EH (cell line): ENCODE measurements at places on chromosomes 1 and 21.
A peak's percentile ranks its signal among the peaks of the same experiment; 100 is the strongest.

- DNase-seq, result peak; percentile 87
These were observed 71.2 kb upstream of the NBPF3 start for GRCh38 chr1:21368515-21369289.

GRCh38 chr1:75475696-75476095 is 135.2 kb downstream of the SLC44A5 start:
- DNase-seq, result no peak

DNA sequence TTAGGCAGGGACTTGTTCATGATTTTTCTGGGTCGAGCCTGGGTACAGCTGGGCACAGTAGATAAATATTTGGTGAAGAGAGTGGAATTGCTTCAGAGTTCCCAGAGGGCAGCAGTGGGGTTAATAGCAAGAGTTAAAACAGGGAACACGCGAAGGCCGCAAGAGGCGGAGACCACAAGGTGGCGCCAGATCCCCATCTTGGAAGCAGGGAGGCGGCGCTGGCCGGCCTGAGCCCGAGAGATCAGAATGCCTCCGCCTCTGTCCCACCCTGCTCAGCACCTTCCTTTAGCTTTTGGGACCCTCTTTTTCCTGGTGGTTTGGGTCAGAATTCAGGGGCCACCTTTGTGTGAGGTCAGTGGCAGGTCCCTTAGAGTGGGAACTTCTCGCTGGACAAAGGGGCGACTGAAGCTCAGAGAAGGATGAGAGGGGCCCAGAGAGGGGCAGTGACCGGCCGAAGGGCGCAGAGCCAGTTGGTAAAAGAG is 6.5 kb upstream of the PADI2 start:
- DNase-seq, result peak; percentile 82

DNA sequence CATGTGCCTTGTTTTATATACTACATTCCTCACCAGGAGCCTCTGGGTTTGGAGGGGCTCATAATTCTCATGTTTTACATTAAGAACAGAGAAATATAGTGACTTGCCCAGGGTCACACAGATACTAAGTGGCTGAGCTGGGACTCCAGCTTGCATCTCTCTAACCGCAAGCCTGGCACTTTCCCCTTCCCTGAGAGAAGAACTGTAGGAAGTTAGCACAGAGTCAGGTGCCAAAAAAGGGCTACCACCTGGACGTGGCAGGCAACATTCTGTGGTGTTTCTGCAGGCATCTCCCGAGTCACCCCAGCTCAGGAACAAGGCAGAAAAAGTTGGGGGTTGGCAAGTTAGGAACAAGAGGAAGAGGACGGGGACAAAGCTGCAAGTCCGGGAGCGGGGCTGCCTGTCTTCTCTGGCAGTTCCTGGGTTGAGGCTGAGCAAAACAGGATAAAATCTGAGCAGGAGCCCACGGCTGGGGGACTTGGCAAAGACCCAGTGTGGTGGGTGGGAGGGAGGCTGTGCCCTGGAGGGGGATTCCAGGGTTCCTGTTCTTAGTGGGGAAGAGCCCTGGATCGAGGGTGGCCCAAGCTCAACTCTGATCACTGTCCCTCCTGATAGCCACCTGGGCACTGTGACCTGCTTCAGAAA is 9.8 kb downstream of the PLA2G5 start:
- no peak for DNase-seq

GRCh38 chr1:107378426-107378825 is 237.6 kb downstream of the NTNG1 start:
- no peak for DNase-seq

- DNase-seq, result no peak
These were observed 21.6 kb downstream of the ATP2B4 start for GRCh38 chr1:203648276-203648675.

DNA sequence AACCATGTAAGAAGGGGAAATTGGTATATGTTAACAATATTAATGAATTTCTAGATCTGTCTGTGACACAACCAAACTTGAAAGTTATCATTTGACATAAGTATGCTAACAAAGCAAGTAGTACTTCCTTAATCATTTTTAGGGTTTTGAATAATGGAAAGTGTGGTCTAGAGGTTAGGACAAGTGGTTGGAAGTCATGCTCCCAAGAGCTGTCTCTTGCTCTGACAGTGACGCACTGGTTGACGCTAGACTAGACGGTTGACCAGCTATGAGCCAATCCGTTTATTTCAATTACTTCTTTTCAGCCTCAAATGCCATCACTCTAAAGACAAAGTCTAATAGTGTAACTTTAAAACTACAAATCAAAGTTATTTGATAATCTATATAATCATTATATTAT is 20.7 kb upstream of the RGS1 start:
- no peak for DNase-seq

DNA sequence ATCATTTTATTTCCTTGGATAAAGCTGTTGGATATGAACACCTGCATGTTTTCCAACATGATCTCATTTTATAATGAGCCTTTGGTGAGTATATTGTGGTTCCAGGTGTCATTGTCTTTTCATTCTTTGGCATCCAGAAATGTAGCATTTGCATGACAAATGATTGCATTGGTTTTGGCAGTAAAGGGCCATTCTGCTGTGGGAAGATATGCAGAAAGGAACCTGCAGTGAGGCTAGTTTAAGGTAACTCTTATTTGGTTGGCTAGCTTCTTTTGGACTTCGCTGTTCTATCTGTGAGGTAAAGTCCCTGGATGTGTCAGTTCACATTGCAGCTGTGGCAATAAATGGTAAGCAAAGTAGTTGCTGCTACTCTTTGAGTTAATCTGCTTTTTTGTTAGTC is 343.0 kb downstream of the AMY1C start:
- no peak for DNase-seq

GRCh38 chr1:5225707-5226704 is 571.6 kb downstream of the AJAP1 start:
- DNase-seq, result no peak

DNA sequence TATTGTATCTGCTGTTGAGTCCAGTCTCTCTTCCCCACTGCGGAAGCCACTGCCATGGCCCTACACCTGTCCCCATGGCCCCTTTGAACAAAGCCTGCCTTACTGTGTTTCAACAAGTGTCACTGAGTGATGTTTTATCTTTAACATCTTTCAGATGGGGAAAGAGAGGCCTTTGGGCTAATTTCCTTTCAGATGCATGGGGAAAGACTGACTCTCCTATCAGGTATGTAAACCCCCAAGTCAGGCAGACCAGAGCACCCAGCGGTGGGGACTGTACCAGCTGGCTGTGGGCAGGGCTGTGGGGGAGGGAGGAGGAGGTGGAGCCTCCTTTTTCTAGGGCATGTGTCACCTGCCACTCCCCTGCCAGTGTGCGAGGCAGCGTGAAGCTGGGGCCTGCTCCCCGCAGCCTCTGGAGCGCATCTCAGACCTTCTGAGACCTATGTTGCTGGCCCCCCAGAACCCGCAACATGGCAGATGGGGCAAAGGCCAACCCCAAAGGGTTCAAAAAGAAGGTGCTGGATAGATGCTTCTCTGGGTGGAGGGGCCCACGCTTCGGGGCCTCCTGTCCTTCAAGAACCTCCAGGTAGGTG is at the start of gene PLA2G2F:
TSS of gene PLA2G2F (plus strand) at position 363 of the 590 bp plus-strand sequence. CDS start at position 468, 105 bp downstream.
- DNase-seq, result no peak

DNA sequence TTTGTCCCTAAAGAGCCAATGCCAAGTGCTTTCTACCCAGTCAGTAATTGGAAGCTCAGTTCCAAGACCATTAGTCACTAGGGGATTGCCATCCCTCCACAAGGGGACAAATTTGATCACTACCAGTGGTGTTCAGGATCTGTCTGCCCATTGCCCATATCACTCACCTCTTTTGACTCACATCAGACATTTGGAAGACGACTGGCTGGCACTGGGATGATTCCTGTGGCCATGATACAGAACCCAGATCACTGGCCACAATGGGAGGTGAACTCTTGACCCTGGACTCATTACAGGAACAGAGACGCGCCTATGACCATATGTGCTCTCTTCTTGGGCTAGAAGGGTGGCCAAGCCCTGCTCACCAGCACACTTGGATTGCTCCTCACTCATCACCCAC is 71.0 kb downstream of the COLGALT2 start:
- DNase-seq, result no peak

DNA sequence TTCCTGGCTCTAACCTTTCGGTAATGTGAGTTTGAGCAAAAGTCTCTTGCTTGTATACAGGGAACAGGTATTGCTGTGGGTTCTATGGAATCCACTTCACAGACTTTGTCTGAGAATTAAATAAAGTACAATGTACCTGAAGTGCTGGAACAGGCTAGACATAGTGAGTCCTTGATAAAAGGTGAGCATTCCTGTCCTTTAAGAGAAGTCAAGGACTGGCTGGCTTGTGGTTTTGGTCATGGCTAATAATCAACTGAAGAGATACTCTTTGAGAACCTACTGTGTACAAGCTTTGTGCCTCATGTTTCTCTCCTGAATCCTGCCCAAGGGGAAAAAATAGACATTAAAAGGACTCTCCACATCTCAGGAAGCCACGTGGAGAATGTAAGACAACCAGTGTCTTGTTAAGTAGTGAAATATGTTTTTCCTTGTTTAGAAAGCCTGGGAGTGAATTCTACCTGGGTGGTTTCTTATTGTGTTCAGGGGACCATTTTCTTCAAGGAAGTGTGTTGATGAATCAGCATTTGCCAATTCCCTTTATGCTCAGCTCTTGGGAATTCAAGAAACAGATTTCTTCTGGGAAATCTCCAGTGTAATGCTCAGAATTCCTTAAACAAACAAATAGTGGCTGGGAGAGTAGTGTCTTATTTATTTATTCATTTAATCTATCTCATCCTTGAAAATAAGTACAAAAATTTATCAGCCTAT is 55.2 kb upstream of the PLD5 start:
- DNase-seq, result no peak

GRCh38 chr1:2347409-2347785 is 44.0 kb downstream of the MORN1 start:
- no peak for DNase-seq

GRCh38 chr1:241560146-241560848 is 28.1 kb downstream of the KMO start:
- no peak for DNase-seq

GRCh38 chr1:51032936-51033335 is 62.9 kb downstream of the CDKN2C start:
- DNase-seq, result no peak

- DNase-seq, result no peak
These were observed 581.5 kb downstream of the RWDD3 start for GRCh38 chr1:95815511-95815910.

DNA sequence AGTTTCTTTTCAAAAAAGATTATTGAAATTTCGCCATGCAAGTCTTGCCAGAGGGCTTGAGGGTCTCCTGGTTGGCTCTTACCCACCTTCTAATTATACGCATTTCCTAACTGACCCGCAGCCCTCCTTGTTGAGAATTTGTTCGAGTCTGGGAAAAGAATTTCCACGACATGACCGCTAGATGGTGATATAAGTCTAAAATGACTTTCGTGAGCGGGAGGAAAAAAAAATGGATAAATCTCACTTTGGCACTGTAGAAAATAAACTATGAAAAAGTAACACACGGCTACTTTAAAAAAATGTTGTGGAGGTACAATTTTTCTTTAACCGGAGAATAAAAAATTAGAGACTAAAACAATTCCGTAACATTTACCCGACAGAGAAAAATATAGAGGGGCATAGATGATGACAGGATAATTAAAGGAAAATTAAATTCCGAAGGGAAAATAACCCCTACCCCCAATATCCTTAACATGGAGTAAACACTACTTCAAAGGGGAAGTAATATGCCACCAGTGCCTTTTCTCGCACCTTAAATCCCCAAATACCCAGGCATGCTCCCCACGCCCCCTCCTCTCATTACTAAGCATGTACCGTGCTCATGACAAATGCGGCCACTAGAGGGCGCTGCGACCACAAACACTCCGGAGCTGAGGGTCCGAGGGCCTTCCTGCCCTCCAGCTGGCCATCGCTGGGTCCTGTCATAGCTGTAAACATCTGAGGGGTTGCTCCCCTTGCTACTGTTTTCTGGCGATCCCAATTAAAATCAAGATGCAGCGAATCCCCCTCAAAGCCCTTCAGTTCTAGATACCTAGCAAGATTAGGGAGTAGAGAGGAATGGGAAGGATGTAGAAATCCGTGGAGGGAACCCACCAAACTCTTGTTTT is 266.9 kb downstream of the ASTN1 start:
- DNase-seq, result peak; percentile 63

- no peak for DNase-seq
These were observed 42.3 kb downstream of the GNG4 start for GRCh38 chr1:235607284-235607683.

DNA sequence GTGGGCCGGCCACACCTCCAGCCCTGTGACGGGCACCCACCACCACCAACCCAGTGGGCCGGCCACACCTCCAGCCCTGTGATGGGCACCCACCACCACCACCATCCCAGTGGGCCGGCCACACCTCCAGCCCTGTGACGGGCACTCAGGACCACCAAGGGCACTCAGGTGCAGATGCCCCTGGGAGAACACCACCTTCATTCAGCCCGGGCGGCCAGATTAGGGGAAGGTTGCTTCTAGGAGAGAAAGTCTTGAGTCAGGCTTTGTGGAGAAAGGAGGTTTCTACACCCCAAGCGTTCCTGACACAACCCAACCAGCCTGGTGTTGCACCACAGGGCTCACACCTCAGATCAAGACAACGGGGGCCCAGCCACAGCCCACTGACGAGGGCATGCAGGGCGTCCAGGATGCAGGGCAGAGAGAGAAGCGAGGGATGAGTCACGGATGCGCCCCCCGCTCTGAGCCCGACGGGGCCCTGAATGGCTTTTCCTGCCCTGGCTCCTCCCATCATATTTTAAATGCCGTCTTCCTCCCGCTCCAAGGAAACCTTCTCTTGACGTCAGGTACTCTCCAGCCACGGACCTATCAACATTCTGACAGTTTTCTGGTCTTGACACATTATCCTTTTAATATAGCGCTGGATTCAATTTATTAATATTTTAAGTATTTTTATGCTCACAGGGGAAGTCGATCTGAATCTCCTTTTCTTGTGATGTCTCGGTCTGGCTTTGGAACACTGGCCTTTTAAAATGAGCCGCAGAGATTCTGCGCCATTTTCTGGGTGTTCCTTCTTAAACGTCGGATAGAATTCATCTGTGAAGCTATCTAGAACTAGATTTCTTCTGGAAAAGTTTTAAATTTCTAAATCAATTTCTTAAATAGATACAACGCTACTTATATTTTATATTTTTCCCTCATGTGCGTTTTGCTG is 631 bp upstream of the SPATC1L start:
- peak; percentile 74 for DNase-seq

- DNase-seq, result no peak
These were observed 34.1 kb downstream of the C8B start for GRCh38 chr1:56931686-56932085.

- DNase-seq, result peak; percentile 32
These were observed 264.4 kb downstream of the NTNG1 start for GRCh38 chr1:107405236-107405635.

- DNase-seq, result peak; percentile 82
These were observed 20.1 kb downstream of the SLC1A7 start for GRCh38 chr1:53122201-53122885.
